ENCODE measurements at places on chromosomes 12 and 14.

DNA sequence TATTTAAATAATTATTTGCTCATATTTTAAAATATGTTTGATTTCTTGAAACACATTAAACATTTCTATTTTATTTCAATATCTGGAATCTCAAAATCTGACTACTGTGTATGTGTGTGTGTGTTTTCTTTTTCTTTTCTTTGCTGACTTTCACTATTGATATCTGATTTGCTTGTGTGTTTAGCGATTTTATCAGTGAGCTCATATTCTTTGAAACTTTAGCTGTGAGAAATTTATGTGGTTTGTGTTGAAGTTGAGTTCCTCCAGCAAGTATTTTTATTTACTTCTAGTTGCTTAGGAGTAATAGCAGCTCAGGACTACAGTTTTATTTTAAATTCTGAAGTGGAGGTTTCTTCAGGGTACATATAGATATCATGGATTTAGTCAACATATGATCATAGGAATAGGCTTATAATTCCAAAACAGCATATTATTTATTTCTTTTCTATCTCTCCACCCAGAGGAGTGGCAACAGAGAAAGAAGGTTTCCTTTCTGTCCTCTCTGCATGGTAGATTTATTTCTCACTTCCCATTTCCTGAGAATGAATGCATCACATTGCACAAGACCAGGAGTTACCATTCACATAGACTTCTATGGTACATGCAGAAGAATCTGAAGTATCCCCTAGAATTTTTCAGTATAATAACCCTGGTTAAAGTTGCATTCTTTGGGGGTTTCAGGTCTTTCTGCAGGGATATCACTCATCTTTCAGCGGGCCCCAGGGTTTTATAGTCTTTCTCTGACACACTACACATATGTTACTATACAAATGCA lies 60.5 kb downstream of the PTPRQ start:
- no peak for DNase-seq

DNA sequence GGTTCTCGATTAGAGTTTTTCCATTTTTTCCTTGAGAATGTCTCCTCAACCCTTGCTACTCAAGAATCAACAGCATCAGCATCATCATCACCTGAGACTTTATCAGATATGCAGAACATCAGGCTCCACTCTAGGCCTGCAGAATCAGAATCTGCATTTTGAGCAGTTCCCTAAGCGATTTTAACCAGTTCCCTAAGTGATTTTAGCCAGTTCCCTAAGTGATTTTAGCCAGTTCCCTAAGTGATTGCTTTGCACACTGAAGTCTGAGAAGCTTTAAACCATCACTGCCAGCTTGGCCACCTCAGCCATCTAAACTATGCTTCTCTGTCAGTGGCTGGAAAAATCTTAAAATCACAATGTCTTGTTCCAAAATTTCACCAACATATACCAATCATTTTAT lies 29.4 kb upstream of the SLC38A1 start:
- no peak for DNase-seq

DNA sequence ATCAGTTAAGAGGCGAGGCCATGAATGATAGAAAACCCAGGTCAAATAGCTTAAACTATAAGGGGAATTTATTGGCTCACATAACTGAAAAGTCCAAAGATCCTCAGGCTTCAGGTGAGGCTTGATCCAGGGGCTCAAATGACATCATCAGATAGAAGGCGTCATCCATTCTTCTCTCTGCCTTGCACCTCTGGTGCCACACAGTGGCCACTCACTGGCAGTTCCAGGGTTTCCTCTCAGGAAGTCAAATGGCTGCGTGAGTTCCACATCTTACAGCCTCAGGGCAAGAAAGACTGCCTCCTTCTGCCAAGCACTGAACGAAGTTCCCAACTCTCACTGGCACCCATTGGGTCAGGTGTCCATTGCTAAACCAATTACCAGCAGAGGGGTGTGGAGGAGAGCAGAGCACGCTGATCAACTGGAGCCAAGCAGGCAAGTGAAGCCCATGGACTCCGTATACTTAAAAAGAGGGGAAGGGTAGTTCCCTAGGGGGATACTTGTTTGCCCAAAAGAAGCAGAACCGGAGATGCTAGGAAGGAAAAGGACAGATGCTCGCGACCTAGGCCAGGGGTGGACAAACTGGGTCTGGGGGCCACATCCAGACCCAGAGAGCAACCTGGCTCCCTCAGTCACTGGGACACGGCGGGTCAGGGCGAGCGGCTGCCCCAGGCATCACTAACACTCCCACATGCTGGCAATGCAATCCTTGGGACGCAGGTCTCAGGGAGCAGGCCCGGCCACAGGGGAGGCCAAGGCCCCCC lies 69.3 kb downstream of the SERPINA3 start:
- DNase-seq, result peak; percentile 18

- no peak for DNase-seq
Measured at GRCh38 chr12:124408822-124409517, 114.1 kb downstream of the RFLNA start.

- no peak for DNase-seq
Measured at GRCh38 chr14:32311294-32312009, 17.6 kb upstream of the AKAP6 start.

DNA sequence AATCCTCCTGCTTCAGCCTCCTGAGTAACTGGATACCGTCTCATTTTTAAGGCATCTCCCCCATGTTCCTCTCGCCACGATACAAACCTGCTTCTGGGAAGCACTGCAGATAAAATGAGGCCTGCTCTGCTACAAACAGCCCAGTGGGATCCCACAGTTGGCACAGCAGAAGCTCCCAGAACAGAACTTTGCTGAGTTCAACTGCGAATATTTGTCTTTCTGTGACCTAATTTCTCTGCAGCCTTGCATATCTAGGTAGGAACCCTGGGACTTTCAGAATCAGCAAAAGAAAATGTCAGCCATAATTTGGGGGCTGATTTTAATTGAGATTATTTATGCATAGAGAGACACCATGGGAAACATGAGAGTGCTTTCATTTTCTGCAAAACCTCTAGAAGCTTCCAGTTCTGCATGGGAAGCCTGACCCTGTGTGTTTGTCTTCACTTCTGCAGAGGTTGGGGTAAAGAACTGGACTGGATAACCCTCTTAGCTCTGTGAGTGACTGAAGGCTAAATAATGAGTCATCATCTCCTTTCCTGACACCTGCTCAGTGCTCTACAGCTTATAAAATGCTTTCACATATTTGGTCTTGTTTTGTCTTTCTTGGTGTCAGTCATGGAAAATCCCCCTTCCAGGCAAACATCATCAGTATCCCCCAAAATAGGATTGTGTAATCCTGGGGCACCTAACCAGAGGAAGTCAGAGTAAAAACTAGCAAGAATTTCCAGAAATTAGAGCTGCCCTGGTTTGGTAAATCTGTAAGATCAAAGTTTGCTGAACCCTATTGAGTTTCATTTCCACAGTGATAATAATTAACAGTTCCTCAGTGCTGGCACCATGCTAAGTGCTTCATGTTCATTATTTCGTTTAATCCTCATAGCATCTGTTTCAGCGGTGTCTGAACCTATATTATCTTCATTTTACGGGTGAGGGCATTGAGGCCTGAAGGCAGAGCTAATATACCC lies 185.8 kb downstream of the SLC15A4 start:
- DNase-seq, result no peak

DNA sequence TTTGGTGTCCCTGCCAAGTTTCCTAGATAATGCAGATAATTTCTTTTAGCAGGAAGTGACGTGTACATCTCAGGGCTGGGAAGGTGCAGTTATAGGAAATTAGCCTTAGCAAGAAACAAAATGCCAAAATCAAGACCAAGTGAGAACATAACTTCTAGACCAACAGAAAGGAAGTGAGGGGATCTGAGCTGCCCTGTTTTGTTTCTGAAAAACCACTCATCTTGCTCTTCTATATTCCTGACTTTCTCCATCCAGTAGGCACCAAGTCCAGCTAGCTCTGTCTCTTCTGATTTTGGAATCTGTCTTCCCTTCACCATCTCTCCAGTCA lies 23.9 kb upstream of the DUSP6 start:
- no peak for DNase-seq

DNA sequence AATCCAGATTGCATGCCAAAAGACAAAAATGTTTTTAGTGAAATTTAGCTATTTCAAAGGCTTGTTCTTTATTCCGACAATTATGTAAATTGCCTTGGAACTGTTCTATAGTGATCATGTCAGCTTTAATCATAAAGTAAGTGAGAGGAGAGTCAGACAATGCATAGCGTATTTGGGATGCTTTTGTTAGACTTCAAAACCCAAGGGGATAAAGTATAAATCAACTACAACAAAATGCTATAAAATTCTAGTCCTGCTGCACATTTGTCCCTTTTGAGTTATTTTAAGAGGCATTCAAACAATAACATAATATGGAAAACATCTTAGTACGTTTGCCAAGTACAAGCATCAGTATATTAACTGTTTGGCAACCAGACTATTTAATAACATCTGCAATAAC lies 11.3 kb downstream of the RTRAF start:
- no peak for DNase-seq

GRCh38 chr12:111420494-111420893 lies 14.8 kb downstream of the SH2B3 start:
- DNase-seq, result no peak

GRCh38 chr12:105978686-105979085 lies 160.1 kb downstream of the NUAK1 start:
- DNase-seq, result no peak

GRCh38 chr12:100959481-100959880 lies 164.9 kb downstream of the ANO4 start:
- DNase-seq, result no peak

GRCh38 chr14:93703941-93704340 lies 84.3 kb downstream of the PRIMA1 start:
- DNase-seq, result no peak

GRCh38 chr12:71840231-71840847 lies 780 bp downstream of the TBC1D15 start:
- DNase-seq, result peak; percentile 21

- peak; percentile 38 for DNase-seq
Measured at GRCh38 chr12:122080149-122081082, 1.9 kb downstream of the MLXIP start.

DNA sequence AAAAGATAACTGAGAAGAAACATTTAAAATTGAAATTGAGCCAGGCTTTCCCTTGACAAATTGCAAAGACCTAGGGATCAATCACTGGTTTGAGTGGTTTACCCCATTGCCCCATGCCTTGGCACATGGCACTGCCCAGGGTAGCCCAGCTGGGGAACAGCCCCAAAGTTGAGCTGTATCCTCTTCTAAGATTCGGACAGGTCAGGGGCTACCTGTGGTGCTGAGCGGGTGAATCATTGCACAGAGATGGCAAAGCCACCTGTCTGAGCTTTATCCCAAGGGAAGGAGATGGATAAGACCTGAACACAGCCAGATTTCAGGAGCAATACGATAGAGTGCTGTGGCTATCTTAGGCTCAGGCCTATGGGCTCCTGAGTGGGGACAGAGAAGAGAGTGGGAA lies 7.0 kb downstream of the IFI27L2 start:
- no peak for DNase-seq

GRCh38 chr12:26465419-26466097 lies 270.2 kb downstream of the SSPN start:
- no peak for DNase-seq

Data from activated CD8-positive, alpha-beta T cell treated with anti-CD3 and anti-CD28 coated beads for 36 hours (primary cell).